ENCODE measurements at places on chromosomes 12 and 14.

- DNase-seq: no peak
These were observed 267.3 kb upstream of the SRRM4 start for GRCh38 chr12:118714051-118714460.

DNA sequence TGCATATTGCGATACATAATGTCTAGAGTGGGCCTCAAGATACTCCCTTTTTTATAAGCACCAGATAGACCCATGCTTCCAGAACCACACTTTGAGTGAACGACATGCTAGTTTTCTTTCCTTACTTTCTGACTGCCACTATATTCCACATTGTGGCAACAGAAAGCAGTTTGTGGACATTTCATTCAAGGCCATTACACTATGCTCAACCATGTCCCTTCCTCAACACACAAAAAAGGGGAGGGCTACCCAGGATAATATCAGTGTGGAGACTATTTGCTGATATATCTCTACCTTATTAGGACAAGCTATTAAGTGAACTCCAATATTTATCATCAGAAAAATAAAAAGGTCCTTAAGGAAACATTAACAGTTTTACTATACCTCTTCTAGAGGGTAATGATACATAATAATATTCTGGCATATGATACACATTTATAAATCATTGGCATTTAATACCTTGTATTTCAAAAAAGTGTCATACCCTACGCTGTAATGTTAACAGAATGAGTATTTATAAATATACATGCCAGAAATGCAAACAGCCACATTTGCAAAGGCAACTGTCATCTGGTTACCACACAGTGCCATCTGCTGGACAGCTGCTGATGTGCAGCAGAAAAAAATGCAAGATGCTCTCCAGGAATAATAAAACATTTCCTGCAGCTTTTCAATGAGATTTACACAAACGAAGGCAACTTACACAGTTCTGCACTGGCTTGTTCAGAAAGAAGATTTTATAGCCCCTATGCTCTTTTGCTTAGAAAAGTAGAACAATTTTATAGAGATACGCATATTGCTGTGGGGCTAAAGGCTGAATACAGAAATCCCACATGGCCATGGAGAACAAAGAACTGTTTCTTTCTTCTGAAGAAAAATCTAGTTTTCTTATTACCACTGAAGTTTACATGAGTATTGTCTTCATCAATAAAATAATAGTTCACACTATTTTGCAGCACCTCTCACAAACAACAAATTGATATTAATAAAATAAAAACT is 182.2 kb upstream of the GRIP1 start:
- peak; percentile 60 for DNase-seq

DNA sequence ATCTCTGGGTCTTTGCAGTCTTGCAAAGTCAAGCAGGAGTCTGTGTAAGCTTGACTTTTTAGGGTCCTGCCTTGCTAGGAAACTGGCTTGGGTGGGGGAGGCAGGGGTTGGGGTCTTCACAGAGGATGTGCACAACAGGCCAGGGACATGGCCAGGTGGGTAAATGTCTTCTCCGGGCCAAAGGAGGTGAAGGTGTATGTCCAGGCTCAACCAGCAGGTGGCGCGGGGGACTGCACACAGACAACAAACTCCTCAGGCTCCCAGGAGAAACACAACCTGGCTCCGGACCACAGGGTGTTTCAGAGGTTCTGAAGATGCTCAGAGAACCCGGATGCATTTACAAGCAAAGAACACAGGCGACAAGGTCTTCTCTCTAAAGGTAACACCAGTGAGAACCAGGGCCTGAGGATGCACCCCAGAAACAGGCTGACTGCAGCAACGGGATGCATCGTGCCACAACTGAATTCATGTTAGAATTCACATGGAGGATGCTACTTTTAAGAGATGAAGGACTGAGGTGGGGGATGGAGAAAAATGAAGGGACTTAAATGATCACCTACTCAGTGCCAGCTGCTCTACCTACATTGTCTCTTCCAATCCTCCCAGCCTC is 56.0 kb downstream of the PLEKHG3 start:
- DNase-seq: peak; percentile 56

DNA sequence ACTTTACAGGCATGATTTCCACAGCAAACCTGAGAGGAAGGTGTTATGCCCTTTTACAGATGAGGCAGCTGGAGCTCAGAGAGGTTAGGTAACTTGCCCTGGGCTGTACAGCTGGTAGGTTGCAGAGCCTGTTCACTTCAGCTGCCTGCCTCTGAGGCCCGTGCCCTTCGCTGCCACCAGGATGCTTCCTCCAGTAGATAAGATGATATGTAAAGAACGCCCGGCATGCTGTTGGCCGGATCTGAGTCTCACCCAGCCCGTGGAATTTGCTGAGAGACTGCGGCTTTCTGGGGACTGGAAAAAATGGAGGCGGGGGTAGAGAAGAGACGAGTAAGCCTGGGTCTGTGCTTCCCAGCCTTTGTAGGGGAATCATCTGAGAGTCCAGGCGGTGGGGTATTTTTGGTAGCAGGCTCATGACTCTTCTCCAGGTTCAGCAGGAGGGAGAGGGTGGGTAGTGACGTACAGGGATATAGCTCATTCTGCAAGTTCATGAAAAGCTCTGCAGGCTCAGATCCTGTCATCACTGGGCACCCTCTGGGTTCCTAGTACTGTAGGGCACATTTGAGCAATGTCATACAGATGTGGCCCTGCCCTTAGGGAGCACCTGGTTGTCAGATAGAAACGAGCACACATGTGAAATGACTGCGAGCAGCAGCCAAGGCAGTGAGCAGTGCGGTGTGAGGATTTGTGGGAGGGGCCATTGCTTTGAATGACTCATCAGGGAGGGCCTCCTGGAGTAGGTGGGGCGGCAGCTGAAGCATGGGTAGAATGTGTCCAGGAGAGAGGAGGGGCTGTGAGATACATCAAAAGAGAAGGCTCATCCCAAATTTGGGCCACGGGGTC is 159.4 kb downstream of the TSPAN9 start:
- DNase-seq: peak; percentile 50

DNA sequence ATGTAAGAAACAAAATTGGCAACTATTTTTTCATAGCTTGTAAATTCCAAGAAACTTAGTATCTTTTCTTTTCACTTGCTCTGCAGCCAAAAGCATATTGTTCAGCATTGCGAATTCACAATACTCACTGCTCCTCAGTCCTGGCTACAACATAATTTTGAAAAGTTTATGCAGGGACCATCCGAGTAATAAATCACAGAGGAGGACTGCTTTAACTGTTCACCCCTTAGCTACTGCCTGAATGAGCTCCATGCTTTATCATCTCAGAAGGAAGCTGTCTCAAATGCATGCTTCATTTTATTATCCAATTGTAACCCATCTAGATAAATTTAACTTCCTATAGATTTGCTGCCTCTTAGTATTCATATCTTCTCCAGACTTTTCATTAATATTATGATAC is 827.8 kb downstream of the DIO2 start:
- DNase-seq: no peak

- no peak for DNase-seq
These were observed 188.6 kb downstream of the EGLN3 start for GRCh38 chr14:33762161-33762851.

GRCh38 chr12:83471341-83471740 is 784.6 kb downstream of the TMTC2 start:
- no peak for DNase-seq

- no peak for DNase-seq
These were observed 222.9 kb downstream of the C12orf50 start for GRCh38 chr12:87806310-87806709.

DNA sequence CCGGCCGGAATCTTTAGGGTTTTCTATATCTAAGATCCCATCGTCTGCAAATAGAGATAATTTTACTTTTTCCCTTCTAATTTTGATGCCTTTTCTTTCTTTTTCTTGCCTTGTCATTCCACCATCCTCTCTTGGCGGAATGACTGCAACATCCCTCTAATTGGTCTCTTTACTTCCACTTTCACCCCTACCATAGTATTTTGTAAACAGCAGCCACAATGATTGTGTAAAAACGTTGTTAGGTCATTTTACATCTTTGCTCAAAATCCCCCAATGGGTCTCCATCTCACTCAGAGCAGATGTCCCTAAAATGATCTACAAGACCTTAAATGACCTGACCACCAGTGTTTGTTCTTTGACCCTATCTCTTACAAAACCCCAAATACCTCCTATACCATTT is 80.0 kb upstream of the STAC3 start:
- no peak for DNase-seq

DNA sequence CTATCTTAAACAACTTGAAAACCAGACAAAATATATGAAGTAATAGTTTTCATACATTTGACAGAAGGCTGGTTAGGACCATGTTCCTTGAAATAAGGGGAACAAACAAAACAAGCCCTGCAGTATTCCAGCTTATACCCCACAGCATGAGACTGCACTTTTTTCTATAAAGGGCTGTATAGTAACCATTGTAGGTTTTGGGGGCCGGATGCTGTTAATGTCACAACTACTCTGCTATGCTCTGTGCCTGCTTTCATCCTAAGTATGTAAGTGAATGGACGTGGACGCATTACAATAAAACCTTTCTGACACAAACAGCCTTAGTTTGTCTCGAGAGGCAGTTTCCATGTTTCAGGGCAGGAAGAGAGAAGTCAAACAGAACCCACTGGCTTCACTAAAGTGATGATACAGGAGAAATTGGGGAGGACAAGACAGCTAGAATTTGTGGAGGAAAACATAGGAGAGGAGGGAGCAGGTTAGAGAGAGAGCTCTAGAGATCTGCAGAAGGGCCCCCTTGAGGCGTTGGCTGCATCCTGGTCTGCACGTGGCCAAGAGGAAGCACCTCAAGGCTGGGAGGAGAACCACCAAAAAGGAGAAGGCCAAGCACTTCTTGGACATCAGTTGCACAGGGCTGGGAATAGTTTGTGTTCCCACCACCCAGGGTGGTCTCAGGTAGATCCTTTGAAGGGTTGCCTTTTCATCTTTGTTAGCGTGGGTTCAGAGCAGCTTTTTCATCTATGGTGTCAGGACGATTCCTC is 63.7 kb downstream of the TRAF3 start:
- DNase-seq: no peak

GRCh38 chr12:10529603-10530002 is 23.9 kb downstream of the EIF2S3B start:
- no peak for DNase-seq

- no peak for DNase-seq
These were observed 1.5 kb upstream of the HCAR1 start for GRCh38 chr12:122732170-122732569.

DNA sequence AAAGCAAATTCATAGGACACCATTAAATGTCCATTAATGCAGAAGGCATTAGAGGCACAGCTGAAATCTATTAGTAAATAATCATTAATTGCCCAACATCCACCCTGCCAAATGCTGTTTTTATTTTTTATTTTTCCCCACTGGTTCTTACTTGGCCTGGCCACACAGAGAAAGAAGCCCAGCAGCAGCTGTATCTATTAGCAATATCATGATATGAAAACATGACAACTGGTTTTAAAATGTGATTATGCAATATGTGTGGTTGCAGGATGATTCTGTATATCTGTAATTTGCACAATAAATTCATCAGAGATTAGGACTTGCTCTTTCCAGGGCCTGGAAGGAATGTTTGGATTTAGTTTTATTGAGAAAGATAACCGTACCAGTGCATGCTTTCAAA is 44.9 kb downstream of the SIX6 start:
- DNase-seq: peak; percentile 6

- no peak for DNase-seq
These were observed 115.0 kb downstream of the BTG1 start for GRCh38 chr12:92030618-92031017.

DNA sequence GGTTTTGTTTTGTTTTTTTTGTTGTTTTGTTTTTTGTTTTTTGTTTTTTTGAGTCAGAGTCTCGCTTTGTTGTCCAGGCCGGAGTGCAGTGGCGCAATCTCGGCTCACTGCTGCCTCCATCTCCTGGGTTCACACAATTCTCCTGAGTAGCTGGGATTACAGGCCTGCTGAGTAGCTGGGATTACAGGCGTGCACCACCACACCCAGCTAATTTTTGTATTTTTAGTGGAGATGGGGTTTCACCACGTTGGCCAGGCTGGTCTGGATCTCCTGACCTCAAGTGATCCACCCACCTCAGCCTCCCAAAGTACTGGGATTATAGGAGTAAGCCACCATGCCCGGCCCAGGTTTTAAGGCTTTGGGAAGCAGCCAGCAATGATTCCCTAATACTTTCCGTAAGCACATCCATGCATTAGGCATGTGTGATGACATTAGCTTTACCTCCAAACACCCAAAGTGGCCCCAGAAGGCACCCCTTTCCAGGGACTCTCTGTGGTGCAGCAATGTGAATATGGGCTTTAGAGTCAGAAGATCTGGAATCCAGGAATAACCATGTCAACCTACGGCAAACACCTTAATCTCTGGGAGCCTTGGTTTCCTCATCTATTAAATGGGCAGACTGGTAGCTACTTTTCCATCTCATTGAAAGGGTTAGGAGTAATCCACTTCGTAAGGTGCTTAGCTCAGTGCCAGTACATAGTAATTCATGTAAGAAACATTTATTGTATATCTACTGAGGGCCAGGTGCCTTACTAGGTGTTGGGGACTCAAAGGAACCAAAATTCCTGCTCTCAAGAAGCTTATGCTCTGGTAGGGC is 152.9 kb downstream of the ZFP36L1 start:
- no peak for DNase-seq

DNA sequence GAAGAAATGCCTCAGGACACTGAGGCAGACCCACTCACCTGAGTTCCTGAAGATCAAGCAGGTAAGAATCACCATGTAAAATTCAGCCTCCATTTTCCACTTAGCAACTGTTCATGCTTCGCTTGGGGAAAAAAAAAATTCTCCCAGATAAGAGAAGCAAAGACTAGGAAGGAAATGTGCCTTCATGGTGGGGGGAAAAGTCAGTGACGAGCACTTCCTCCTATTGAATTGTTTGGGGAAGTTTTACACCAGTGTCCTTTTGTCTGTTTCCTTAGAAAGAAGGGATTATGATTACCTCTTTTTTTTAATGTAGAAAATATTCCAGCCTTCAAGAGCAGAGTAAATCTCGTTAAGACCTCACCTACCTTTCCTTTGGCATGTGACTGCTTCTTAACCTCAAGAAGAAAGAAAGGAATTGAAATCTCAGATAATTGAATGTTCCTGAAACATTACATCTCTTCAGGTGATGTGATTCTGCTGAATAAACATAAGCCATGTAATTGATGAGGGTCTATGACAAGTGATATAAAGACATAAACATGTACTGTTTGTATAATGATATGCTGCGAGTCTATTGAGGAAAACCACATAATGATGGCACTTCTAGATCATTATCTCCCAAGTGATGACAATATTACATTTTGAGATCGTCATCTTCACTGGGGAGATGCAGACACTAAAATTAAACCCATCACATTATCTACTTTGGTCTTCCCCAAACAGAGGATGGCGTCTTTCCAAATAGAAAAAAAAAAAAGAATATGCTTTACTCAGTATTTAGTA is at the start of gene PTPRB:
TSS of gene PTPRB (minus strand) at position 127 of the 783 bp plus-strand sequence. CDS start at position 93, 34 bp downstream.
- DNase-seq: no peak

DNA sequence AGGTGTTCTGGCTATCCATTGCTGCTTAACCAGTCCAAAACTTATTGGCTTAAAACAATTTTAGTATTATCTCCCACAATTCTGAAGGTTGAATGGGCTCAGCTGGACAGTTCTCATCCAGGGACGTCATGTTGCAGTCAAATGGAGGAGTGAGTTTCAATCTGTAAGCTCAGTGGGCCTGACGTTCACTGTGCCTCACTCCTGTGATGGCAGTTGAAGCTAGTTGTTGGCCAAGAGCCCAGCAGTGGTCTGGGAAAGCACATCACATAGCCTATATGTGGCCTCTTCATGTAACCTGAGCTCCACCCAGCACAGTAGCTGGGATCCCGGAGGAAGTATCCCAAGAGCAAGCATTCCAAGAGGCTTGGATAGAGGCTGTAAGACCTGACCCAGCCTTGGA is 40.6 kb upstream of the CDKN3 start:
- no peak for DNase-seq

- no peak for DNase-seq
These were observed 144.0 kb downstream of the MYRFL start for GRCh38 chr12:69969011-69969410.
